ENCODE measurements at places on chromosomes 3 and 15. TPM values are rescaled to one million over a fixed set of nuclear protein-coding genes. Genes with fewer than 3 reads are reported as not detected.

The SLC28A2 gene
- not detected for total RNA-seq

The LRTM1 gene
- not detected for total RNA-seq

The LRRC28 gene
- total RNA-seq: 38.9 TPM

The ASB14 gene
- not detected for total RNA-seq

The TOPBP1 gene
- 47.7 TPM for total RNA-seq

The C3orf80 gene
- not detected for total RNA-seq

The TMEM45A gene
- 0.15 TPM for total RNA-seq

The CASR gene
- total RNA-seq: not detected

The MLF1 gene
- 0.32 TPM for total RNA-seq

The TMEM158 gene
- not detected for total RNA-seq

The APBA2 gene
- total RNA-seq: not detected

The GOLGA6D gene
- not detected for total RNA-seq

The DNAJA4 gene
- total RNA-seq: 16.9 TPM

DNA sequence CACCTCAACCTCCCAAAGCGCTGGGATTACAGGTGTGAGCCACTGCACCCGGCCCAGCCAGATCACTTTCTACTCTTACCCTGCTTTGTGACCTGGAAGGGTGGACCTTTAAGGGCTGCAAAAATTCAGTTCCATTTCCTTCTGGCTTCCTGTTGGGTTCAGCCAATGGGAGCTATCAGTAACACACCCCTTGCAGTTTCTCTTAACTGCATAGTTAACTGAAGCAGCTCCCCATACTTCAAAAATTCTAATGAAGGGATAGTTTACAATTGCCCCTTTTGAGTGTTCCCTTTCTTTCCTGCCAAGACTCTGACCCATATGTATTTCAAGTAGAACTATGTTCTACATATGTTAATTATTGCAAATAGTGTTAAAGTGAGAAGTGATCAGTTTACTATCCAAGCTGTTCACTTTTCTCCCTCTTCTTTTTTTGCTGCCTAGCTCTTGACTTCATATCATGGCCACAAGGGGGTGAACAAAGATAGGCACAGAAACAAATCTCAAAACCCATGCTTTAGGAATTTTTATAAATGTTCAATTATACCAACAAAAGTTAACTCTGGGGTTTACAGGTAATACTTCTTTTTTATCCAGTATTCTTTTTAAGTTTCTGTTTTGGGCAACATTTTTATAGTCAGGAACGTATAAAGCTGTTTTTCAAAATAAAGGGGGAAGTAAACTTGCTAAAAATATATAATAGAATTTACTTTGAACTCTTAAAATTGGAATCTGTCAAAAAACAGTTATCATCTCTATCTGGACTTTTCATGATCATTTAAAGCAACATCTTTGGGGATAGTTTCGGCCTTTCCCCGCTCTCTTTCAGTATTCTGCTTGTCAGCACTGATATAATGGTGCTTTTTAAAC is 8.1 kb downstream of the PGBD4 start:
- no peak overlapping the region for H3K4me3 ChIP-seq
- no peaks in the 10 kb centered on the region for H3K36me3 ChIP-seq
- no peaks in the 10 kb centered on the region for H3K27me3 ChIP-seq
- H3K4me1 ChIP-seq: no peaks in the 10 kb centered on the region

DNA sequence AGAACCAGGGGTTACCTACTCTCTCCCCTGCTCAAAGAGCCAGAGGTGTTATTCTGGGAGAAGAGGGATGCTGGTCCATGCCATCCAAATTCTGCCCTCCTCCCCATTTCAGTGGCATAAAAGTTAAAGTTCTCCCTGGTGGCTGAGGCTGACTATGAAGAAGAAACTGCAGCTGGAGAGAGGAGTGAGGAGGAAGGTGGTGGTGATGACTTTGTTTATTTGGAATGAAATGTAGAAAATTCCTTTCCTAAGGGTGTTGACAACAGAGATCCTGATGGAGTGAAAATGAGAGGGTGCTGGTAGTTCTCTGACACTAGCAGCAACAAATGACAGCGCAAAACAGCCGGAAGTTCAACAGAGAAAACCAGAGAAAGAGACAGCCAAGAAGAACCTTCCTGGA is 100.4 kb downstream of the PCCB start:
- H3K27me3 ChIP-seq: no peaks in the 10 kb centered on the region
- H3K36me3 ChIP-seq: peaks cover 38% of the 10 kb centered on the region
- H3K4me1 ChIP-seq: no peaks in the 10 kb centered on the region

- DNase-seq: peak; percentile 61
- no peak overlapping the region for H3K4me3 ChIP-seq
- peaks cover 5% of the 10 kb centered on the region for H3K4me1 ChIP-seq
- no peaks in the 10 kb centered on the region for H3K36me3 ChIP-seq
Observed at GRCh38 chr3:37855363-37855970, 6.2 kb upstream of the CTDSPL start.

- DNase-seq: peak; percentile 5
- no peak overlapping the region for H3K4me3 ChIP-seq
- no peaks in the 10 kb centered on the region for H3K27me3 ChIP-seq
- no peaks in the 10 kb centered on the region for H3K36me3 ChIP-seq
Observed at GRCh38 chr3:165206454-165207266, 10.5 kb upstream of the SLITRK3 start.

- no peak overlapping the region for H3K4me3 ChIP-seq
- no peak overlapping the region for H3K27ac ChIP-seq
- H3K27me3 ChIP-seq: no peaks in the 10 kb centered on the region
Observed at GRCh38 chr3:26838026-26838425, 215.5 kb downstream of the LRRC3B start.

GRCh38 chr3:143011705-143012104 is 10.3 kb downstream of the U2SURP start:
- peaks cover 6% of the 10 kb centered on the region for H3K36me3 ChIP-seq

DNA sequence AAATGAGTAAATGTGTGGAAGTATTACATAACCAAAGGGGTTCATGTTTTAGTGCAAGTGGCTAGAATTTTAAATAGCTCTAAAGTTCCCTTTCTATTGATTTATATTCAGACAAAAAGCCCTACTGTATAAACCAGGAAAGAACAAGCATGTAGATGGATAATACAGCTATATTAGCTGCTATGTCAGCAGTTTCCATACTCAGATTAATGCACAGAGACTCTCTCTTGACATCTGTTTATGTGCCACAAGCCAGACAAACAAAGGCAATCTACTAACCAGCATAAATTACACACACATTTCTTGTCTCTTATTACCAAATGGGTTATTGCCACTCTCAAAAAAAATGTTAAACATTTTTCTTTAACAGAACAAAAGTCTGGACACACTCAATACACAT is 760.1 kb upstream of the NECTIN3 start:
- H3K27ac ChIP-seq: no peak overlapping the region
- no peaks in the 10 kb centered on the region for H3K27me3 ChIP-seq
- no peak for DNase-seq
- peaks cover 3% of the 10 kb centered on the region for H3K4me1 ChIP-seq

GRCh38 chr3:122947738-122948137 is 79.8 kb downstream of the SEMA5B start:
- H3K4me3 ChIP-seq: no peak overlapping the region
- H3K4me1 ChIP-seq: peaks cover 12% of the 10 kb centered on the region
- no peak overlapping the region for H3K27ac ChIP-seq
- no peak for DNase-seq
- no peaks in the 10 kb centered on the region for H3K36me3 ChIP-seq
- H3K27me3 ChIP-seq: peaks cover 5% of the 10 kb centered on the region

DNA sequence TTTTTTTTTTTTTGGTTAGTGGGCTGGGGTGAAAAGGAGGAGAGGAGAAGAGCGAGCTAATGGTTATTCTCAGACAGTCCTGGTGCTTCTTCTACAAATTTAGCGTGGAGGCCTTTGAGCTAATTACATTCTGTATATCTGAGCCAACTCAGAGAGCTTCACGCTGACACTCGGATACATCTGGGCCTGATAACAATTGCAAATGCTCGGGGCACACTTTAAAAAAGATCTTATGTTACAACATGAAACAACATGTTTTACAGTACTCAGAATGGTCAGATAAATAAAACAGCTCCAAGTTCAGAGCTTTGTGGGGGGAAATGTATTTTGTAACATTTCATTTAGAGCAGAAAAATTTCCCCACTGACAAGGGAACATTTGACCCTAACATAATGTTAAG is 966.9 kb upstream of the NR2F2 start:
- no peak overlapping the region for H3K27ac ChIP-seq
- no peaks in the 10 kb centered on the region for H3K36me3 ChIP-seq
- no peak overlapping the region for H3K4me3 ChIP-seq
- H3K4me1 ChIP-seq: no peaks in the 10 kb centered on the region
- no peaks in the 10 kb centered on the region for H3K27me3 ChIP-seq

DNA sequence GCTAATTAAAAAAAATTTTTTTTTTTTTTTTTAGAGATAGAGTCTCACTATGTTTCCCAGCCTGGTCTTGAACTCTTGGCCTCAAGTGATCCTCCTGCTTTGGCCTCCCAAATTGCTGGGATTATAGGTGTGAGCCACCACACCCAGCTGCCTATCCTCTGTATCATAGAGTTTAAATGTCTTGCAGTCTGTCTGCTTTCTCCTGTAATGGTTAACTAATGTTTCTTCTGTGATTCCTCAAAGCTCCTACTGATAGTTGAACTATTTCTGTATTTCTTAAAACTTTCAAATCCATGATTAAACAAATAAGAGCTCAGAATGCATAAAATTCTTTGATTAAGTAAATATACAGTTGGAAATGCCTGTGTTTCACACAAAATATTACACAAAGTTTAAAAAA is 115.4 kb upstream of the TPM1 start:
- H3K27ac ChIP-seq: no peak overlapping the region
- H3K4me3 ChIP-seq: no peak overlapping the region
- no peak for DNase-seq

- peak overlapping the region; percentile 57 for H3K4me3 ChIP-seq
- peak overlapping the region; percentile 86 for H3K27ac ChIP-seq
- no peaks in the 10 kb centered on the region for H3K27me3 ChIP-seq
- peak; percentile 73 for DNase-seq
- no peaks in the 10 kb centered on the region for H3K36me3 ChIP-seq
Observed at GRCh38 chr15:38650936-38651327, 86.3 kb upstream of the RASGRP1 start.

DNA sequence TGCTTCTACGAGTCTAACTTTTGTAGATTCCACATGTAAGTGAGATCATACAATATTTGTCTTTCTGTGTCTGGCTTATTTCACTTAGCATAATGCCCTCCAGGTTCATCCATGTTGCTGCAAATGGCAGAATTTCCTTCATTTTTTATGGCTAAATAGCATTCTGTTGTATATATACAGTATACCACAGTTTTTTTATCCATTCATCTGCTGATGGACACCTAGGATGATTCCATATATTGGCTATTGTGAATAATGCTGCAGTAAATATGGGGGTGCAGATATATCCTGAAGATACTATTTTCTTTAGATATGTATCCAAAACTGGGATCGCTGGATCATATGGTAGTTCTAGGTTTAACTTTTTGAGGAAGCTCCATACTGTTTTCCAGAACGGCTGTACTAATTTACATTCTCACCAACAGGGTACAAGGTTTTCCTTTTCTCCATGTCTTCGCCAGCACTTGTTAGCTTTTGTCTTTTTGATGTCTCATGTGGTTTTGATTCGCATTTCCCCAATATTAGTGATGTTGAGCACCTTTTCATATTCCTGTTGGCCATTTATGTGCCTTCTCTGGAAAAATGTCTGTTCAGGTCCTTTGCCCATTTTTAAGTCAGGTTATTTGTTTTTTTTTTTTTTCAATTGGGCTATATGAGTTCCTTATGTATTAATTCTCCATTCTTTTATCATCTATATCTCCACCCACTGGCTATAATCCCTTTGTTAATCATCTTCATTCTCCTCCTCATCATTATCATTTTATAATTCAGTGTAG is 26.9 kb downstream of the CHCHD4 start:
- no peaks in the 10 kb centered on the region for H3K27me3 ChIP-seq
- H3K4me3 ChIP-seq: no peak overlapping the region
- DNase-seq: no peak
- H3K4me1 ChIP-seq: no peaks in the 10 kb centered on the region

- no peak overlapping the region for H3K4me3 ChIP-seq
- H3K4me1 ChIP-seq: no peaks in the 10 kb centered on the region
- H3K27me3 ChIP-seq: no peaks in the 10 kb centered on the region
- peaks cover 4% of the 10 kb centered on the region for H3K36me3 ChIP-seq
- DNase-seq: no peak
- peak overlapping the region; percentile 23 for H3K27ac ChIP-seq
Observed at GRCh38 chr3:33855884-33856546, 57.6 kb downstream of the PDCD6IP start.

- peaks cover 9% of the 10 kb centered on the region for H3K36me3 ChIP-seq
- no peak overlapping the region for H3K4me3 ChIP-seq
- peak; percentile 82 for DNase-seq
- H3K4me1 ChIP-seq: peaks cover 83% of the 10 kb centered on the region
- peak overlapping the region; percentile 50 for H3K27ac ChIP-seq
- no peaks in the 10 kb centered on the region for H3K27me3 ChIP-seq
Observed at GRCh38 chr15:78170848-78171773, 21.9 kb downstream of the IDH3A start.

DNA sequence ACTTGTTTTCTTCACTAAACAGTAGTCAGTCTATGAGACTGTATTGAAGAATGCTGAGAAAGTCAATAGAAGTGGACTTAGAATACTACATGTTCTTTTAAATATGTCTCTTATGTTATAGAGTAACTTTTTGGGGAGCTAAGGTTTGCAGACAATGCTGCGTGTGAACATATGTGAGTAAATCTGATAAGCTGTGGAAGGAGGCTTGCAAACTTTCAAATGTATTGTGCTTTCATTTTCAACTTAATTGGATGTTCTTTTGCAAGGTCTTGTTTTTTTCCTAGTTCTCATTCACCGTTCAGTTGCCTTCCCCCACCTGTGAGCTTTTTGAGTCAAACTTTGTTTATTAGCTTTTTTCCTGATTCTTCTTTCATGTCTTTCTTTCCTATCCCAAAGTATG is 176.2 kb downstream of the LPP start:
- H3K27me3 ChIP-seq: no peaks in the 10 kb centered on the region
- H3K4me3 ChIP-seq: no peak overlapping the region
- DNase-seq: no peak
- peaks cover 3% of the 10 kb centered on the region for H3K36me3 ChIP-seq
- H3K27ac ChIP-seq: no peak overlapping the region

DNA sequence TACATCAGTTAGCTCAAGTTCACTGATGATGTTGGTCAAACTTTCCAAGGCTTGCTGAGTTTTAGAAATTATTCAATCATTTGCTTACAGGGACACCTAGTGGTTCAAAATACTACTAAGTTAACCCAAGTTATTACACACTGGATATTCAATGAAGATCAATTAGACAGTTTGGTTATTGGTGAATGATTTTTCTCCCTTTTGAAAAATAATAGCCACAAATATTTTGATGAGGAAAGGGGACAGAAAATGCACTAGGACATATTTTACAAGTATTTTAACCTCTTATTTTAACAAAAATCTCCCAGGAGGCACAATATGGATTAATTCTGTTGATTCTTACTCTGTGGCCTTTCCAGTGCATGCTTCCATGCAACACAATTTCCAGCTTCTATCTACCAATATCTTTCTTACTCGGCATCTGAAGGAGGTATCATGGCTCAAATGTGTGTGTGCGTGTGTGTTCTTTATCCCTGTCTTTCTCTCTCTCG is 20.1 kb upstream of the GOLGA6L2 start:
- no peaks in the 10 kb centered on the region for H3K4me1 ChIP-seq
- H3K4me3 ChIP-seq: no peak overlapping the region
- peak; percentile 10 for DNase-seq
- H3K36me3 ChIP-seq: no peaks in the 10 kb centered on the region

- no peak overlapping the region for H3K4me3 ChIP-seq
- no peak for DNase-seq
- no peak overlapping the region for H3K27ac ChIP-seq
- no peaks in the 10 kb centered on the region for H3K4me1 ChIP-seq
- no peaks in the 10 kb centered on the region for H3K27me3 ChIP-seq
- no peaks in the 10 kb centered on the region for H3K36me3 ChIP-seq
Observed at GRCh38 chr15:88738796-88739195, 64.4 kb upstream of the ACAN start.

Data from B cell (primary cell).